ENCODE measurements at places on chromosomes 5 and 9.

GRCh38 chr9:71210326-71210725, 88.9 kb upstream of the TRPM3 start:
- DNase-seq: no peak

GRCh38 chr9:82722051-82722450, 340.9 kb downstream of the RASEF start:
- DNase-seq: no peak

GRCh38 chr9:130379649-130379970, 65.2 kb upstream of the ASS1 start:
- no peak for DNase-seq

DNA sequence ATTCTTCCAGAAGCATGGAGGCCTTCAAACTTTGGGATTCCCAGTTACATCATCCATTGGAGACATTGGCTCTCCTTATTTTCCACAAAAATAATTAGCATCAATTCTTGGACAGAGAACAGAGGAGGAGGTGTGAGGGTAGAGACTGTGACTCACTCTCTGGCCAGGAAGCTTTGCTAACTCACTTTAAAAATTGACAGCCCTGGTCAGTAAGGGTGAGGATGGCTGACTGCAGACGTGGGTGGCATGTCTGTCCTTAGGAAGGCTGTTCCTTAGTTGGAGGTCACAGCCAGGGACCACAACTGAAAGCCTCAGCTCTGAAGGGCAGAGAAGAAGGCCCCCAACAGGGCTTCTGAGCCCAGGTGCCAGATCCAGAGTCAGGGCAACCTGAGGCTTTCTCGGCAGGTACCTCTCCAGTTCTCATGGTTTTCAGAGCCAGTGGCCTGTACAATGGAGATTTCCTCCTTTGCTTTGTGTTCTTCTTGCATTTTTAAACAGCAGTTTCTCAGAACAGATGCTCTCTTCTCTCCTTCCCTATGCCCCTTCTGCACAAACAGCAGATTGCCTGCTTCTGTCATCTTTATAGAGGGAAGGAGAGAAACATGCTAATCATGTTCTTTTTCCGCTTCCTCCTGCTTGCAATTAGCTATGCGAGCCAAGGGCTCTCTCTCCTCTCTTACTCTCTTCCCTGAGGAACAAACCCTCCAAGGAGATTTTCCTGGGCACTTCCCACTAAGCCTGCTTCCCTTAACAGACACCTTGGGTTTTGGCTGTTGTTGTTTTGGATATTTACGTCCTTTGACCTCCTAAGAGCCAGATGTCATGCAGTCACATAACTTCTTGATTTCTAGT, 92.5 kb upstream of the ZNF366 start:
- DNase-seq: no peak

DNA sequence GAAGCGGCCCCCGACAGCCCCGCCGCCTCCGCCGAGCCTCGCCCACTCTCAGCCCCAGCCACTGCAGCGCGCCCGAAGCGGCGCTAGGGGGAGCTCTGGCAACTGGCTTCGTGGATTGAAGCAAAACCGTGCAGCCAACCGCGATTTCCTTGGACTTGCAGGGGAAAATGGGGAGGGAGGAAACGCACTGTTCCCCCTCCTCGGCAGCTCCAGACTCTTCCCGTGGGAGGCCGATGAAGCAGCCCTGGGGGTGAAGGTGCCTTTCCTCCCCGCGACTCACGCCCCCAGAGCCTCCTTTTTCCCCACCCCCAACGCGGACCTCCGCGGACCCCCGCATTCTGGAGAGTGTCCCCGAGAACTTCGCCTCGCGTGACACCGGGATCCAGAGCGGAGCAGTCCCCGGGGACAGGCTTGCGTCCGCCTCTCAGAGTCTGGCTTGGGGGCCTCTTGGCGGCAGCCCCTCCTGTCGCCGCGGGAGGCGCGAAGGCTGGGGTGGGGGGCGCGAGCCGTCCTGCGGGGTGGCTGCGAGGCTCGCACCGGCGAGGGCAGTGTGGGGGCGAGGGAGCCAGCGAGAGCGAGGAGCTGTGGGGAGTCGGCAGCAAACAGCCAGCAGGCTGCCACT, 3.8 kb downstream of the IER5L start:
- DNase-seq: peak; percentile 74

- DNase-seq: no peak
These were observed 99.1 kb downstream of the RAB3C start for GRCh38 chr5:58681943-58682342.

Data from stimulated activated CD4-positive, alpha-beta T cell treated with anti-CD3 and anti-CD28 coated beads, Interleukin-15, amount 100 ng/mL, for 1 hour (primary cell).